Skeletal muscle cell (primary cell): ENCODE measurements at places on chromosomes 13 and 19.

DNA sequence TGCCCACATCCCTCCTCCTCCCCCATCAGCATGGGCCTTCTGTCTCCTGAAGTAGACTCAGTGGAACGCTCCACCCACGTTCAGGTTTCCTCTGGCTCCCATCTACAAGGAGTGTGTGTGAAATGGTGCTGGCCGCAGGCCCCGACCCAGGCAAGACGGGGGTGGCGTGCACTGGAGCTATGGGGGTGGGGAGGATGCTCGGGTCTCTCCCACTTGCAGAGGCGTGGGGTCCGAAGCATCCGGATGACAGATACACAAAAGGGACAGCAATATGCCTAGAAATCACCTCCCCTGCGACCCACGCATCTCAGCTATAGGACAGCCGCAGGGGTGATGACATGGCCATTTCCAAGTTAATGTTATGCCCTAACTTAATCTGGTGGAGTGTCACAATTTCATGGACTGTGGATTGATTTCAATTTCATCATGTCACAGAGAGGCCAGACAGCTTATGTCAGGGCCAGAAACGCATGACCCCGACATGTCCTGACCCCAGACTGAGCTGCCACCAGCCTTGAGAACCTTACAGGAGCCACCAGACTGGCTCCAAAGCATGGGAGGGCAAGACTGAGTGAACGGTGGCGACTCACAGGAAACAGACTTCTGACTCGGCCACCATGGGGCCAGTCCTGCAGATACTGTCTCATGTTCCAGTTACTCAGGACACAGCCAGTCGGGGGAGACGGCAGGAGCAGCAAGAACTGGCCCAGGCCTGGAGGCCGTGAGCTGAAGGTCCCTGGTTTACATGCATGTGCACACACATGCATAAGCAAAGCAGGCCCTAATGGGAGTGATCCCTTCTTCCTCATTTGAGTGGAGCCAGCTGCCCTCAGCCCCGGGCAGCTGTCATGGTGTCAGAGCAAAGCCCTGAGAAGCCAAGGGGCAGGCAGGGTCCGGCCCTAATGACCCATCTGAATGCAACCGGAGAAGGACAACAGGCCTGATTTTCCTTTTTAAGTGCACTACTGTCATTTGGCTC, 82.2 kb downstream of the SLC7A1 start:
- no peak for DNase-seq

DNA sequence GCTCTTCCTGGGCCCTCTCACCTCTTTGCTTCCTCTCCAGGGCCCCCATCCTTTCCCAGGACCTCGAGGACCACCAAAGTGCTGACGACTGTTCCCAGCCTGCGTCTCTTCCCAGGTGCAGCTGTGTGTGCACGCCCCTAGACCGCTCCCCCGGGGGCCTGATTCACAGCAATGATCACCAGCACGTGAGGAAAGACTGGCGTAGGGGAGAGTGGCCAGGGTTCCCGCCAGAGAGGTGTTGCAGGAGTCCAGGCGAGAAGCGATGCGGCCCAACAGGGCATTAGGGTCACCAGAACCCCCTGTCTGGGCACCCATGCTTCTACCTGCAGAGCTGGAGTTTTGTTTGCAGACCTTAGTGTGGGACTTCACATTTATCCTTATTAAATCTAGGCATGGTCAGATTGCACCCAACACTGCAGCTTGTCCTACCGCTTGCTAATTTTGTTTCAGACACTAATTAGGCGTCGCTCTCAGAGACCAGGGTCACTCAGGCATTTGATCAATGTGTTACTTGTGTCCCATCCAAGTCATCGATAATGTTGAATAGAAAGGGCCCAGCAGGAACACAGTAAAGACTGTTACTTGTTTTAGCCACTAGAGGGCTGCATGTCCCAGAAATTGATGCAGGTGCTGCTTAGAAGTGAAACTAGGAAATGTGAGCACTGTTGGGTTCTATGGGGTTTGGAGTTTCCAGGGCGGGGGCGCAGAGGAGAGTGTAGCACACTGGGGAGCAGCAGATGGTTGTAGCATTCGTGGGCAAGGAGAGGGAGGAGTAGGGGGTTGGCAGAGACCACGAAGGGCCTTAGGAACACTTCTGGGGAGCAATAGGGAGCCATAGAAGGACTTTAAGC, 53.2 kb downstream of the CDADC1 start:
- no peak for DNase-seq

DNA sequence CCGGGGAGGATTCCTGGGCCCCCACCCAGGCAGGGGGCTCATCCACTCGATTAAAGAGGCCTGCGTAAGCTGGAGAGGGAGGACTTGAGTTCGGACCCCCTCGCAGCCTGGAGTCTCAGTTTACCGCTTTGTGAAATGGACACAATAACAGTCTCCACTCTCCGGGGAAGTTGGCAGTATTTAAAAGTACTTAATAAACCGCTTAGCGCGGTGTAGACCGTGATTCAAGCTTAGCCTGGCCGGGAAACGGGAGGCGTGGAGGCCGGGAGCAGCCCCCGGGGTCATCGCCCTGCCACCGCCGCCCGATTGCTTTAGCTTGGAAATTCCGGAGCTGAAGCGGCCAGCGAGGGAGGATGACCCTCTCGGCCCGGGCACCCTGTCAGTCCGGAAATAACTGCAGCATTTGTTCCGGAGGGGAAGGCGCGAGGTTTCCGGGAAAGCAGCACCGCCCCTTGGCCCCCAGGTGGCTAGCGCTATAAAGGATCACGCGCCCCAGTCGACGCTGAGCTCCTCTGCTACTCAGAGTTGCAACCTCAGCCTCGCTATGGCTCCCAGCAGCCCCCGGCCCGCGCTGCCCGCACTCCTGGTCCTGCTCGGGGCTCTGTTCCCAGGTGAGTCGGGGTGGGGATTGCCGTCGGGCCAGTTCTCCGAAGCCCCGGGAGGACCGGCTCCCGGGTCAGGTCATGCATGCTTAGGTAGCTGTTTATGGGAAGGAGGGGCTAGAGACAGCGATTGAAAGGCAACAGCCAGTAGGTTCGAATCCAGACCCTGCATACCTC, at the start of gene ICAM1:
Gene ICAM1 (plus strand): TSS at position 505 of the 779 bp plus-strand sequence. CDS start 40 bp downstream, at position 545.
- DNase-seq = no peak

DNA sequence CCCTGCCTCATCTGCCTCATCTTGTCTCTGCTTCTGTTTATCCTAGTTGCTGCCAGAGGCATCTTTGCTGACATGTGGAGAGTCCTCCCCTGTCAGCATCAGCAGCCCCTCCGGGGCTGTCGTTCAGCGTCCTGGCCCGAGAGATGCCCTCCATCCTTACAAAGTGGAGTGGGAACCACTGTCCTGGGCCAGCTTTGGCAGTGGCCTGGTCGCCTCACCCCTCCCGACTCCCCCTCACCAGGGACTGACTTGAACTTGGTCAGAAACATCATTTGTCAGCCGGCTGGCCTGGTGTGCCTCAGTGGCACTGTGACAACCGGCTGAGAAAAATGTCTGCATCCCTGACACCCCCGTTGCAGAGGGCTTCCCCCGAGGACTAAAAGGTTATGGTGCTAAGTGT, 20.6 kb downstream of the FGF9 start:
- no peak for DNase-seq

GRCh38 chr19:40130013-40130412, 39.3 kb upstream of the ZNF780A start:
- DNase-seq = no peak

- no peak for DNase-seq
Observed at GRCh38 chr13:75136151-75136550, 345.8 kb downstream of the TBC1D4 start.

DNA sequence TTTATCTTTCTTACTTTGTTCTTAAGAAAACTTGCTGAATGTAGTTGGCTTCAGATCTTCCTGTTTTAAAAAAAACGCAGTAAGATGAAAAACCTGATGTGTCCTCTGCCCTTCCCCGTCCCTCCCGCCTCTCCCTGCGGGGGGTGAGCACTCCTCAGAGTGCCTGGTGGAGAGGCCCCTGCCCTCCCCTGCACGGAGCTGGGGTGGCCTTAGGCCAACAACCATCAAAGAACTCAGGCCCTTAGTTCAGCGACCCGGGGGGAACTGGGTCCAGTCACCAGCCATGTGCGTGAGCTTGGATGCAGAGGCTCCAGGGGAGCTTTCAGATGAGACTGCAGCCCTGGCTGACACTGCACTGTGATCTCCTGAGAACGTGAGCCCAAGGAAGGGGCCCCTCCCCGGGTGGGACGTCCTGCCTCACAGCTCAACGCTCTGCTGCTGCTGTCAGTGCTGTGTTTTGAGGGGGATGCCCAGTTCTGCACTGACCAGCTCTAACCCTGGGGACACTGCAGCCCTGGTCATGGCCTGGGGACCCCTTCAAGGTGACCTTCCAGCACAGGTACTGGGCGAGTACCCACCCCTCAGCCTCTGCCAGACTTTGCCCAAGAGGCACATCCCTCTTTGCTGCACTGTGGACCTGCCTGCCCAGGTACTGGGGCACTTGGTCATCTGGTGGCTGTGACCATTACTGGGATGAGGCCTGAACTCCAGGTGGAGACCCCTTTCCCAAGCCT, 42.7 kb downstream of the ANKRD10 start:
- DNase-seq = no peak

DNA sequence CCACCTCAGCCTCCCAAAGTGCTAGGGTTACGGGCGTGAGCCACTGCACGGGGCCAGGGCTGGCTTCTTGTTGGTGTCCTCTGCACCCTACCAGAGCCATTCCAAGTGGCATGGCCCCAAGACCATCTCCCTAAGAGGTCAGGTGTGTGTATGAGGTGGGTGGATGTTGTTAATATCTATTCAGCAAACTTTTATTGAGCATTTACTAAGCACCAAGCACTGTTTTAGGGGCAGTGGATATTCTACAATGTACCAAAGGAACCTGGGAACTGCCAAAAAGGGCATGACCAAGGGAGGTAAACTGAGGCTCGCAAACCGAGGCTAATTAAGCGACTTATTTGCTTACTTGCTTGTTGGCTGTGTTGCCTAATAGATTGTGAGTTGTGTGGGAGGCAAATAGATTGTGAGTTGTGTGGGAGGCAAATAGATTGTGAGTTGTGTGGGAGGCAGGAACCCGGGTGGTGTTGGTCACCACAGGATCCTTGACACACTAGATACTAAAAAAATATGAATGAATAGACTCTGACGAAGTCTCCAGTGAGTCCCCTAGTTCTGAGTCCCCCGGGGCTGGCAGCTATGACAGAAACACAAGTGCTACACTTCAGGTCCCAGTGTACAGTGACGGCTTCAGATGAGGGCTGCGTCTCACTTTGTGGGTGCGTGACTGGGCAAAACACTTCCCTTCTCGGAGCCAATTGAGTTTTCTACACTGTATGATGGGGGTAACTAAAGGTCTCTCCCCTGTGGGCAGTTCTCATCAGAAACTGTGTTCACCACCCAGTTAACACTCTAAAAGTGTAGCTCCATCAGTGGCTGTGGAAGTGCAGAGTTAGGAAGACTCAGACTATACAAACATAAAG, 5.0 kb upstream of the BICRA start:
- DNase-seq = no peak

DNA sequence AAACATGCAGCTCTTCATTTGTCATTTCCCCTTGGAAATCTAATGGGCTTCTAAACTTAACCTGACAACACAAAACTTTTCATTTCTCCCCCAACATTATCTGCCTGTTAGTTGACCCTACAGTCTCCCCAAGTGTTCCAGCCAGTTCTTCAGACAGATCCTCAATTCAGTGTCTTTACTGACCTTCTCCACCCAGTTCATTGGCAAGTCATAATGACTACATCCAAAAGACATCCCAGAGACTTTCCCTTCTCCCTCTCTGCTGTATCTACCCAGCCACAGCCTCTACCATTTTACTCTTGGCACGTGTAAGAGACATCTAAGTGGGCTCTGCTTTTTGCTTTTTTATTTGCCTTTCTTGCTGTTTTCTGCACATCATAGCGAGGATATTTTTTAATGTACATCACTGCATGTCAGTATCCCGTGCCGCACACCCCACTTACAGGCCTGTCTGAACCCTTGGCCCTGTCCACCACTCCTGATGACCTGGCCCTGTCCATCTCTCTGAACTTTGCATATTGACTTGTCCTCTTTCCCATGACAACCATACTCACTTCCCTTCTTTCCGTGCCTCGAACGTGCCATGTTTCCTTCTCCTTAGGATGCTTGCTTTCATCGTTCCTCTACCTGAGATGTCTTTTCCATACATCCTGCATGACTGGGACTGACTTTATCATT, 391.9 kb downstream of the IRS2 start:
- DNase-seq = no peak

DNA sequence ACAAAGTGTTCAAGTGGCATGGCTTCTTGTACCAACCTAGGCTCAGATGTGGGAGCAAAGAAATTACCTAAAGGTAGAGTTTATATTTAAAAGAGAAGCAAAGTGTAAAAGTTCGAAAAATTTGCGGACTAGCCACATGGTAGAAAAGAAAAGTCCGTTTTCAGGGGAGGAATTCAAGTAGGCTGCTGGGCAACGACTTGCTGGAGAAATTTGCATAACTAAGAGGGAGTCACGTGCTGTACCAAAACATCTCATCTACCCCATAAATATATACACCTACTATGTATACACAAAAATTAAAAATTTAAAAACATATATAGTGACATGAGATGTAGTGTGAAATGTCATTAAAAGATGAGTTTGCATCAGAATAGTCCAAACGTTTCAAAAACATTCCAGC, 2.1 kb upstream of the LAIR1 start:
- DNase-seq = no peak

GRCh38 chr19:44927746-44928145, 13.3 kb downstream of the APOC1 start:
- DNase-seq = peak; percentile 70

- no peak for DNase-seq
Observed at GRCh38 chr13:32542221-32542620, 3.6 kb upstream of the N4BP2L2 start.

DNA sequence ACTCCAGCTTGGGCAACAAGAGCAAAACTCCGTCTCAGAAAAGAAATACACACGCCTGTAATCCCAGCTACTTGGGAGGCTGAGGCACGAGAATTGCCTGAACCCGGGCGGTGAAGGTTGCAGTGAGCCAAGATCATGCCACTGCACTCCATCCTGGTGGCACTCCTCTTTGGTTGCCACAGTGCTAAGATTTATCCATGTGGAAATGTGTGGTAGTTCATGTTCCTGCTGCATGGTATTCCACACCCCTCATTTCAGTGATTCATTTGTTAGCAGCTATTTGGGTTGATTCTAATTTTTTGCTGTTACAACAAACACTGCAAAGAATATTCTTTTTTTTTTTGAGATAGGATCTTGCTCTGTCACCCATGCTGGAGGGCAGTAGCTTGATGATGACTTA, 12.1 kb downstream of the IFNL3 start:
- no peak for DNase-seq
